Smooth muscle cell of the pulmonary artery (primary cell): ENCODE measurements at places on chromosomes 13 and 19. TPM values are rescaled to one million over a fixed set of nuclear protein-coding genes. Genes with fewer than 3 reads are reported as not detected.

Gene PPP2R1A
- total RNA-seq, result 238 and 278 TPM in 2 replicates

Gene OR7D2
- not detected in 2 replicates for total RNA-seq

Gene NOVA2
- 0.20 and 1.1 TPM in 2 replicates for total RNA-seq

Gene CYP2A7
- total RNA-seq, result not detected in 2 replicates

Gene COL5A3
- 8.6 and 138 TPM in 2 replicates for total RNA-seq

Gene TMEM150B
- not detected in 2 replicates for total RNA-seq

Gene TINCR
- 0.13 and 0.66 TPM in 2 replicates for total RNA-seq

Gene ZNF112
- 7.4 and 8.9 TPM in 2 replicates for total RNA-seq

Gene DMAC2
- total RNA-seq, result 28.6 and 33.4 TPM in 2 replicates

Gene CHST8
- total RNA-seq, result not detected in 2 replicates

Gene GAS6
- 107 and 394 TPM in 2 replicates for total RNA-seq

Gene SULT2A1
- not detected in 2 replicates for total RNA-seq

Gene KCTD15
- total RNA-seq, result 41.4 and 65.2 TPM in 2 replicates

Gene SHANK1
- total RNA-seq, result 5.8 and 6.4 TPM in 2 replicates

Gene FAM83E
- 0.23 and 0.52 TPM in 2 replicates for total RNA-seq

Gene MAP4K1
- 0.07 and 0.46 TPM in 2 replicates for total RNA-seq

Gene MBD3L2
- total RNA-seq, result not detected in 2 replicates

Gene ZNF576
- 9.7 and 11.1 TPM in 2 replicates for total RNA-seq

Gene LIM2
- not detected in 2 replicates for total RNA-seq

Gene NUMBL
- 50.4 and 65.7 TPM in 2 replicates for total RNA-seq

Gene CD177
- total RNA-seq, result 0.76 TPM in 1 of 2 replicates, not detected in the other

Gene CRB3
- total RNA-seq, result 0.17 TPM in 1 of 2 replicates, not detected in the other

Gene ZNF790
- 7.4 and 8.1 TPM in 2 replicates for total RNA-seq

Gene ZNF569
- total RNA-seq, result 6.7 and 7.5 TPM in 2 replicates

Gene SGCG
- total RNA-seq, result 0.07 and 0.52 TPM in 2 replicates

Gene ZNF566
- total RNA-seq, result 9.7 and 11.3 TPM in 2 replicates

Gene CBARP
- 2.3 and 7.7 TPM in 2 replicates for total RNA-seq

Gene SIX5
- 9.7 and 14.5 TPM in 2 replicates for total RNA-seq

Gene CLN5
- 46.7 and 48.3 TPM in 2 replicates for total RNA-seq

Gene PSG2
- 0.13 and 0.73 TPM in 2 replicates for total RNA-seq

Gene SIGLECL1
- total RNA-seq, result not detected in 2 replicates

Gene ZNF544
- total RNA-seq, result 31.8 and 43.4 TPM in 2 replicates

Gene GFY
- not detected in 2 replicates for total RNA-seq

Gene SHFL
- total RNA-seq, result 27.1 and 27.7 TPM in 2 replicates

Gene CEACAM6
- not detected in 2 replicates for total RNA-seq

Gene KLK3
- total RNA-seq, result not detected in 2 replicates

Gene PABPC3
- total RNA-seq, result 0.10 and 0.13 TPM in 2 replicates

Gene SERP2
- 4.5 and 8.0 TPM in 2 replicates for total RNA-seq
